Neuronal stem cell (in vitro differentiated cells): ENCODE measurements at places on chromosomes 2 and 18.

GRCh38 chr18:32391126-32391525, 79.6 kb downstream of the GAREM1 start:
- no peak for DNase-seq

DNA sequence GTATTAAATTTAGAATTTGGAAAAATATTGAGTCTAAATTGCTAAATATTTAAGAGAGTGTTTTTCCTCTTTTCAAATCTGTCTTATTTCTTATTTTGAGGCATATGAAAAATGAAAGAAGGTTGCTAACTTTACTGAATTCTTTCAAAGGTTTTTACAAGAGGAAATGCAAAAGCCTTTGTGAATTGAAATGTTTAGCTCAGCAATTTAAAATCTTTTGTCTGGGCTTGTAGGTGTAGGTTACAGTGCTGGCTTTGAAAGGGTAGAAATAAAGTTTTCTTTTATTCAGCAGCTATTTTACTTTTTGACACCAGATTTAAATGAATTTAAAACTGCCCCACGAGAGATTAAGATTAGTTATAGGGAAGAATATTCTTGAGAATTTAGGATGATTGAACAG, 192.0 kb downstream of the CDH7 start:
- no peak for DNase-seq

DNA sequence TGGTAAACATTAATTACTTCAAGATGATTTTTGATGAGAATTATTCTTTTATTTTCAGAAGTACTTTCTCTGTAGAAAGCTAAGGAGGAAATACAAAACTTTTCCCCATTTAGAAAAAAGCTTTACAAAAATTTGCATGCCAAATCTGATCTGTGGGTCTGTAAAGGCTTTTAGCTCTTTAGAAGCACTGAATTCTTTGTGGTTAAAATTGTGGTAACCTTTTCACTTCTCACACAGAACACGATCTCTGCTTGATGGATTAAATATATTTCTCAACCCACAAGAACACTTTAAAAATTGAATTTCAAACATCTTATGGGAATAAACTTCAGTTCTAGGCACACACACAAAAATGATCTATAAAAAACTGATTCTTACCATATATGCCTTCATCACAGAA, 63.7 kb downstream of the VIL1 start:
- DNase-seq, result no peak

- DNase-seq, result no peak
These were observed 80.8 kb downstream of the NXPH2 start for GRCh38 chr2:138699421-138699820.

DNA sequence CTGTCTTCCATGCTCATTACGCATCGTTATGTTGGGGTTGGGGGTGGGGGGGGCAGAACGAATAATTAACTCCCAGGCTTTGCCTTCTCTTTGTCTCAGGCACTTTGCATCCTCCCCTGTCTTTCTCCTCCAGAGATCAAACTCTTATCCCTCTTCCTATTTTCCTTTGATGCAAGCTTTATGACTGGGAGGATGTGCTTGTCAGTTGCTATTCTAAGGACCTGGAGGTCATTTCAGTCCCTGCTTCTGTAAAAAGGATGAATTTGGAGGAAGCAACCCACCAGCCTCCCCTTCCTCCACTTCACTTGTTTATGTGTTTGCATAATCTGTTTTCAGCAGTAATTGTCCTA, 87.5 kb downstream of the ZCCHC2 start:
- no peak for DNase-seq

GRCh38 chr2:24724111-24724775, 68.9 kb downstream of the PTRHD1 start:
- DNase-seq, result no peak

DNA sequence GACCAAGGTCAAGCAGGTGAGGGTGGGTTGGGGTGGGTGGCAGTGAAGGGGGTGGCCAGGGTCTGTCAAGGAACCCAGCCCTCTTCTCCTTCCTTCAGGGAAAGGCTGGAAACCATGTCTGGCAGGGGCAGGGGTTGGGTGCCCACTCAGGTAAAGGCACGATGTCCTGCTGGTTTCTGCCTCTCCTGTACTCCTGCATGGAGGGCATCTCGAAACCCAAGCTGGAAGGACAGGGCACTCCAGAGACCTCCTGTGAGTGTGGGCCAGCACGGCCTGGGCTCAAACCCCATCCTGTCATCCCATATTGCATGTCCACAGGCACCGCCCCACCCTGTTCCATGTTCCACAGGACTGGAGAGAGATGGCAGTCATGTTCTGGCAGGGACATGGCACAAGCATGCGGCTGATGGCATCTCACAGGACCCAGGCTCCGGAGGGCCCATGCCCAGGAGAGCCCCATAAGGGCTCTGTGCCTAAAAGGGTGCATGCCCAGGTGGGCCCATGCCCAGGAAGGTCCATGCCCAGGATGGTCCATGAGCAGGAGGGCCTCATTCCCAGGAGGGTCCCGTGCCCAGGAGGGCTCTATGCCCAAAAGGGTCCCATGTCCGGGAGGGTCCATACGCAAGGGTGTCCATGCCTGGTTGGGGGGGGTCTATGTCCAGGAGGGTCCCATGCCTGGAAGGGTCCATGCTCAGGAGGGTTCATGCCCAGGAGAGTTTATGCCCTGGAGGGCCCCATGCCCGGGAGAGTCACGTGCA, 6.4 kb downstream of the GPR35 start:
- no peak for DNase-seq

DNA sequence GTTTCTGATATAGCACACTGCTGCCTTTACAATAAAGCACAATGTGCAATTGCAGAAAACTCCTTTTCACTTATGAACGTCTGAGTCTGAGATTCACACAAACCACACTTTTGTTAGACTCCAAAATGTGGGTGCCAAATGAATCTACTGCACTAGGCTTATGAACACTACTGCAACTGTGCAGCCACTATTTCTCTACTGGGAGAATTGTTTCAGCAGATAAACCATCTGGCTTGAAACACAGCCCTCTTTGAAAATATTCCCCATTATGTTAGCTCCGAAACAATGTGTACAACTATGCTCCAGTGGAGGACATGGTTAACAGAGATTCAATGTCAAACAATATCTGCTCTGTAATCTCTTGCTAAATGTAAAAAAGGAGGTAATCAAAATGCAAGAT, 188.7 kb upstream of the ZEB2 start:
- DNase-seq, result no peak

- DNase-seq, result no peak
These were observed 123.9 kb upstream of the MGAT5 start for GRCh38 chr2:134129900-134130537.

GRCh38 chr2:200170221-200170620, 136.3 kb upstream of the SPATS2L start:
- no peak for DNase-seq

GRCh38 chr2:65232636-65233035, 5.0 kb downstream of the ACTR2 start:
- DNase-seq, result no peak

DNA sequence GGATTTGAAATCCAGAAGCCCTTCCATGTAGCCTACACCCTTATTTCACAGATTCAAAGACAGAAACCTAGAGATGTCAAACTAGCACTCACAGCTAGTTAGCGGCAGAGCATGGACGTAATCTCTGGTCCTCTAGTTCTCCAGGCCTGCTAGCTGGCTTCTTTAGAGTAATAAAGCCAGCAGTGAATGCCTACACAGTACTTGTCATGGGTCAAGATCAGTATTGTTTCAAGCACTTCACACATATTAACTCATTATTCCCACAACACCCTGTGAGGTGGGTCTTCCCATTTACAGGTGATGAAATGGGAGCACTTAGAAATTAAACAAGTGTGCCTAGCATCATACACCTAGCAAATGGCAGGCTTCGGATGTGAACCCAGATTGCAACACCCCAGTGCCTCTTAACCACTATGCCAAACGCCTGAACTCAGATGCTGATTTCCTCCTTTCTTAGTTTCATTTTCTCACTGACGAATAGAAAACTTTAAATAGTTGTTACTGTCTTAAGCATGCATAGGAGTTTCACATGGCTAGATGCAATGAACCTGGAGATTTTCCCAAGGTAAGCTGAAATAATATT, 14.5 kb upstream of the ZBTB14 start:
- no peak for DNase-seq

- no peak for DNase-seq
These were observed 24.3 kb downstream of the CDK15 start for GRCh38 chr2:201830666-201831065.

- DNase-seq, result no peak
These were observed 607.5 kb upstream of the SLC39A10 start for GRCh38 chr2:195049372-195050031.

DNA sequence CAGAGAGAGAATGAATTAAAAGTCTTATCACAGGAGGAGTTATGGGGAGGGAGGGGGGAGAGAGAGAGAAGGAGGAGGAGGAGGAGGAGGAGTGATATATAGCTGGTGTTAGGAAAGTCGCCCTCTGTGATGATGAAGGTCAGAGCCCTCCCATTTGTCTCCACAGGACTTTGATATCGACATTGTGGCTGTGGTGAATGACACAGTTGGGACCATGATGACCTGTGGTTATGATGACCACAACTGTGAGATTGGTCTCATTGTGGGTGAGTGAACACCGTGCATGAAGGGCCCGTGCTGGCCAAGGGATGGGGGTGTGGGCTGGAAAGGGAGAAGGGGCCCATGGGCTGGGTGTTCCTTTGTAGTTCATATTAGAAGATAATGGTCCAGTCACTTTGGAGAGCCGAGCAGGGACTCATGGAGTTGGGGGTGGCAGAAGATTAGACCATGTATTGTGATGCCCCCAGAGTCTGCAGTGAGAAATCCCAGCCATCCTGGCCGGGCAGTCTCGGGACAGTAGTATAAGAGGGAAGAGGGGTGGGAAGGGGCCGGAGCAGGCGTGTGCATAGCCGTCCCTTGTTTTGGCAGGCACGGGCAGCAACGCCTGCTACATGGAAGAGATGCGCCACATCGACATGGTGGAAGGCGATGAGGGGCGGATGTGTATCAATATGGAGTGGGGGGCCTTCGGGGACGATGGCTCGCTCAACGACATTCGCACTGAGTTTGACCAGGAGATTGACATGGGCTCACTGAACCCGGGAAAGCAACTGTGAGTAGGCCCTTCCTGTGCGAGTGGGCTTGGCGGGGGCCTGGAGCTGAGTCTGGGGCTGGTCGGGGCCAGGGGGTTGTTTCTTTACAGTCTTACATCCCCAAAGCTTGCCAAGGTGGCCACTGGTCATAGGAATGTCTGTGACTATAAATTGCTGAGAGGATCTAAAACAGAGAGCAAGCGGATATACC, 40.0 kb downstream of the HK2 start:
- no peak for DNase-seq

- DNase-seq, result no peak
These were observed 48.2 kb downstream of the CRIM1 start for GRCh38 chr2:36403675-36404230.

DNA sequence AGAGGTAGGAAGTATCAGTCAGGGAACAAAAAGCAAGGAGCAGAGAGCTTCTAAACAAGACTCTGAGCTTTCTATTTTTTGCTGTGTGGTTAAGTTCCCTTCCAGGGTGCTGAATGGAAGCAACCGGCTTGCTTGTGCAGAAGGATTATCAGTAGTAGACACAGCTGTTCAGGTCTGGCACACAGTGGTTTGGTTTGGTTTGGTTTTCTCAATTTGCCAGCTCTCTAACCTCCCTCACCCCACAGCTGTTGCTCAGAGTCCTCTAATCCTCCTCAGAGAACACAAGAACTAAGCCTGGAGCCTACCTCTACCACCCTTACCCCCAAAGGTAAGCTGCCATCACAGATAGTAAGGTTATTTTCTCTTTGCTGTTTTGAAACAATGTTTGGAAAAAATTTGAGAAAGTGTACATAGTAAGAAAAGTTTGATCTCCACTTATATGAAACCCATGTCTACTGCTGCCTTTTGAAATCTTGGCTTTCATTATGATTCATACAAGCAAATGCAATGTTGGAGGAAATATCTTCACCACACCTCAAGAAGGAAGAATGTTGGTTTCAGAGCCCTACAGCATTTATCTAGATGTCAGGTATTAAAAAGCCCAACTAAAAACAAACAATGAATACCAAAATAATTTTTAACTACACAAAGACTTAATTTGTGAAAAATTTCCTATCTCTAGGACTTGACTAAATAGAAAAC, 255.3 kb downstream of the NR4A2 start:
- DNase-seq, result no peak

- DNase-seq, result no peak
These were observed 434.6 kb upstream of the DSEL start for GRCh38 chr18:67951137-67951536.

DNA sequence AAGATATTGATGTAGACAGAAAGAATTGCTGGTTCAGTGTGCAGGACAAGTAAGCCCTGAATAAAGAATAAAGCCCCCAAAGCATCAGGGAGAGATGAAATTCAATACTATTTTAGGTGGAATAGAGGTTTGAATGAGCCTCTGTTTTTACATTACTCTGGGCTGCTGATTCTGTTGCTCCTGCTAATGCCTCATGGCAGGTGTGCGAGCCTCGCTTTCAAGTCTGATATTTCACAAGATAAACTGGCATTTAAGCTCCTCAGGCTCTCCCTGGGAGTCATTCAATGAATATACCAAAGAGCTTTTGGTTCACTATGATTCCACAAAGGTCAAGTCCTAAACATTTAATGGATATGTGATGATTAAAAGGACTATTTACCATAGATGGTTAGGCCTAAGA, 601.0 kb upstream of the SLC39A10 start:
- DNase-seq, result no peak

- DNase-seq, result no peak
These were observed 569.0 kb downstream of the DCDC2C start for GRCh38 chr2:4272261-4272858.

DNA sequence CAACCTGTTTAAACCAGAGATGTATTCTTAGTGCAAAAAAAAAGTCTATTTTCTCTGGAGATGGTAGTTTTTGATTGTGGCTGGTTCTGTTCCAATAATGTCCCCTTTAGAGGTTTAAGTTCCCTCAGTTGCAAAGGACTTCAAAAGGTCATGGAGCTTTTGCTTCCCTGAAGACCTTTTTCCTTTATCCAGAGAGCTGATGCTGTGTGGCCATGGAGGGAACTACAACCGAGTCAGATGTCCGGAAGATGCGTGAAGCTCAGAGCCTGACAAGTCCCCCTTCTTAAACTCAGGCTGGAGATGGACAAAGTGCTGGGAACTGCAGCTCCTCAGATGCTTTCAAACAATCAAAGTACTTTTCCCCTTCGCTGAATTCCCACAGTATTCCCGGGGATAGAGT, 176.1 kb downstream of the TMEM18 start:
- no peak for DNase-seq

DNA sequence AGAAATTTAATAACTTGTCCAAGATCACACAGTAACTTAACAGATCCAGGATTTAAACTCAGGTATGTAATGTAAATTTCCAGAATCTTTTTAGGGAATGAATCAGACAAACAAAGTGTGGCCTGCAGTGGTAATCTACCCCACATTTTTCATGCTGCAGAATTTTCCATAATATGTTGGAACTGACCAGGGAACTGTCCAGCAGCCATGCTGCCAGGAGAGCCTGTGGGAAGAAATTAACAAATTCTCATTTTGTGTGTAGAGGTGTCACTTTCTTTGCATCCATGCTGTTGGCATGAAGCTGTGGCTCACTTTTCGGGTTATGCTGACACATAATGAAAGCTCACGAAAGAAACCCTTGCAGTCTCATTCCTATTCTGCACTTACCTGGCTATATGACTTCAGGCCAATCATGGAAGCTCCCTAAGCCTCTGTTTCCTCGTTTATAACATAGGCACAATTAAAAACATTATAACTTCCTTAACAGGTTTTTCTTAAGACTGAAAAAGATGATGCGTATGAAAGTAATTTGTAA, 54.7 kb downstream of the CDKL4 start:
- no peak for DNase-seq
